ENCODE measurements at places on chromosomes 16 and 17.

DNA sequence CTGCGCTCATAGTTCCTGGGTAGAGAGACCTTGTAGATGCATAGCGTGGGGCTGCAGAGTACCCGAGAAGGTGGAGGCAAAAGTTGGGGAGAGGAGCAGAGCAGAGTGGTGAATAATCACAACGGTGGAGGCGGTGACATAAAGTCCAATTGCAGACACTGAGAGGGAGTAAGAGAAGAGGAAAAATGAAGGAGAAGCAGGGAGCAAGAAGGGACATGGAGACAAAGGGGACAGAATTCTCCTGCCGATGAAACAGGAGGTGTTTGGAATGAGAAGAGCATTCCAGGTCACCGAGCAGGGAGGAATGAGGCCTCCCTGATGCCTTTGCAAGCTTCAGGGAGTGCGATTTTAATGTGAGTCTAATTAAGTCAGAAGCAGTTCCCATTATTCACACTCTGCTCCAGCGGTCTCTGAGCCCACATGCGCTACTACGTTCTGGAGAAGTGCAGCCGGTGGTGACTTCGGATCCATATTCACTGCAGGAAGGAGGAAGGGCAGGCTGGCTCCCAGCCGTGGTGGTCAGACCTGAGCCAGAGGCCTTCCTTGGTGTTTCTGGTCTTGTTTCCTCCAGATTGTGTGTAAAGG, 108.0 kb upstream of the DNAH9 start:
- DNase-seq: no peak

DNA sequence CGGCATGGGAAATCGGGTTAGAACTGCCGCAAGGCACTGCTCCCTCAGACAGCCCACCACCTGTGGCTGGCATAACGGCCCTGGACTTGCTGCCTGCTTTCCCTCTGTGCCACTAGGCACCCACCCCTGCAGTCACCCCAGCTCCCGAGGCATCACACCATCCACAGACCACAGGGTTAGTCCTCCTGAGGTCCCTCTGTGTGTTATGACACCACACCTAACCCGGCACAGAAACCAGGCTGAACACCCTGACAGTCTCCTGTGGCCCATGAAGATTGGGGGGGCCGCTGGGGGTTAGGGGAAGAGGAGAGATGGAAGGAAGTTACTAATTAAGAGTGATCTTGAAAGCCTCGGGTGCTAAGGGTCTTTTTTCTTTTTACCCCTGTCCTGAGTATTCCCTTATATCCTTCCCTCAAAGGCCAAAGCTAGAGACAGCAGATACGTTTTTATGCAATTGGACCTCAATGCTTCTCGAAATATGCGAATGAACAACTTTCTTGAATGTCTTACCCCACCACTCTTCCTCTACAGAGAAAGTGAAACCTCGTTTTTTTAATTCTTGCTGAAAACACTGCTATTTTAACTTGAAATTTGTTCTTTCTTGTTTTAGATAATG, 7.0 kb downstream of the CYTH1 start:
- DNase-seq: no peak

DNA sequence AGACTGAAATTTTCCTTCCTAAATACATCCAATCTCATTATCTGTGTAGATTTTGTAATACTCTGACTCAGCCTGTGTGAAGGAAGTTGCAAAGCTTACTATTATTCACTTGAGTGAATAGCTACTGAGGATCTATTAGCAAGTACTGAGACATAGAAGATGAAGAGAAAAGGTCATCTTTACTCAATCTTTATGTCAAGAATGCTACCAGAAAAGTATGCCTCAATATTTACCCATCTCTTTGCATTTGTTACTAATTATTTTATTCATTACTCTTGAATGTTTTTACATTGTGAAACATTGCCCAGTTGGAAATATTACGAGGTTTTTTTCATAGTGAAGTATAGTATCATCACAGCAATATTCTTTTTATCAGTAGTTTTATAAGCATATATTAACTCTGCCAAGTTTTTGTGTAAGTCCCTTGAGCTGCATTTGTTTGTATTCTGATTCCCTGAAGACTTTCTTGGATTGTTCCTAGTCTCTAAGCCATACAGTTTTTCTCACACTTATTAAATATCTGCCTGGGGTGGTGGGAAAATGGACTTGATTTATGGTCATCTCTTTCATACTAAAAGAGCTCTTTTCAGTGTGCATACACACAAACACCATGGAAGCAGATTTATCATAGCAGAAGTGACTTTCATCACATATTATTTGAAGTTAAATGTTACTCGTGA, 110.4 kb downstream of the MRTFB start:
- no peak for DNase-seq

DNA sequence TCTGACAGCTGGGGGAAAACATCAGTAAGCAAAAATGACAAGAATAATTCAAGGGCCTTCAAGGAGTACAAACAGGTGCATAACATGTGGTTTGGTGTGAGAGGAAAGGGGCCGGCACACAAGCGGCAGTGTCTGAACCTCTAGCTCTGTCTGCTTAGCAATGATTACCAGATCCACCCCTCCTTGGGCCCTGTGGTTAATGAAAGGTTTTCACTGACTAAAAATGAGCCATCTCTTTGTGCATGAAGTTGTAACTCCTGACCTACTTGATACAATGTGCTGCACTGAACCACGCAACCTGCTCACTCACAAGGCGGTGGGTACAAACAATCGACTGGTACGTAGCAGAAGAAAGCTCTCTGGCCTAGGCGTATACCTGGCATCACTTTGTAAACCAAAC, 15.1 kb downstream of the FAM117A start:
- no peak for DNase-seq

GRCh38 chr17:44736551-44737240, 22.1 kb upstream of the ADAM11 start:
- no peak for DNase-seq

DNA sequence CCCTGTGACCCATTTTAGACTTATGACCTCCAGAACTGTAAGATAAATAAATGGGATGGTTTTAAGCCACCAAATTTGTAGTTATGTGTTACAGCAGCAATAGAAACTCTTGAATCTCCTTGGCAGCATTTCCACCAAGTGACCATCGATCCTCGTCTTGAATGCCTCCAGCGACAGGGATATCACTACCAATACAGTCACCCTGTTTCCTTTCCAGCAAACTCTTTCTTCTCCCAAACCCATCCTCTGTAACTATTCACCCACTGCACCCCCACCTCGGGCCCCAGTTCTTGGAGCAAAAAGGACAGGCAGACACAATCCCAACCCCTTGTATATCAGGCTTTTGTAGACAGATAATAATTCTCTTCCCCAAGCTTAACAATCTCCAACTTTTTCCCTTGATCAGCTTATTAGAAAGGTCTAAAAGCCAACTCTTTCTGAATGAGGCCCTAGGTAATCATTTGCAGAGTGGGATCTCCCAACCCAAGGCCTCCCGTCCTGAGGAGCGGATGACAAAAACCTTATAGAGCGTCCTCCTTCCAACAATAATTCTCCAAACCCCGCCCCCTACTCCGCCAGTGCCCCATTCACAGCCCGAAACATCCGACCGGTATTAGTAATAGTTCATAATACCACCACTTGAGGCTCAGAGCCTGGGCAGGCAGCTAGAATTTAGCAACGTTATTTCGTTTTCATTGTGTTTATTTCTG, 14.7 kb upstream of the PLLP start:
- DNase-seq: no peak

DNA sequence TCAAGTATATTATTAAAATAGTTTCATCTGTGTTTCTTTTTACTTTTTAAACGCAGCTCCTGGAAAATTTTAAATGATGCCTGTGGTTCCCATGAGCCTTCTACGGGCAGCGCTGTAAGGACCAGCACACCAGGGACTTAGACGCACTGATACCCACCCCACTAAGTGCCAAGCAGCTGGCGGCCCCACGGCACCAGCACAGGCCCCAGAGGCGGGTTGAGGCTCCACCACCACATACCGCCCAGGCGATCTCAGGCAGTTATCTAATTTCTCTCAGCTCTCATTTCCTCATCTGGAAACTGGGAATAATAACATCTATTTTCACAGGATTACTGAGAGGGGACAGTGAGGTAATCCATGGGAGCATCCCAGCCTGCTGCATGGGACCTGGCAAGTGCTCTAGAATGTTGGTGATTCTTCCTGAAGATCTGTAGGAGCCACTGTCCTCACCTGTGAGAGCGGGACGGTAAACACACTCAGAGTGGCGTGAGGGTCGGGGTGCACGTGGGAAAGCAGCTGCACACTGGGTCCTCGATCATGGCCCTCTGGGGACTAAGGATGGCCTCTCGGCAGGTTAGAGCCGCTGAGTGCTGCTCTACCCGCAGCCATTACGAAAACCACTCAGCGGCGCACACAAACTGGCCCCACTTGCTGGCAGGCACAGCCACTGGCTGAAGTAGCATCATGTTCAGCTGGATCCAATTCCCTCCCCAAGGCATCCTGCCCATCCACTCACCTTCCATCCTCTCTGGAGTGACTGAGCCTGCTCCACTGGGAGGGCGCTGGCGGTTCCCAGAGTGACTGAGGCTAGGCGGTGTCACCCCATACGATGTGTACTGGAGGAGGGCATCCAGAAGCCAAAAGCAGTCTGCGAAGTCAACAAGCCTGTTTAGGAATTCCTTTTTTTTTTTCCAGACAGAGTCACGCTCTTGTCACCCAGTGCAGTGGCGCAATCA, 17.6 kb upstream of the SLC38A8 start:
- DNase-seq: no peak

- DNase-seq: no peak
These were observed 389.2 kb upstream of the HSBP1 start for GRCh38 chr16:83418565-83418964.

DNA sequence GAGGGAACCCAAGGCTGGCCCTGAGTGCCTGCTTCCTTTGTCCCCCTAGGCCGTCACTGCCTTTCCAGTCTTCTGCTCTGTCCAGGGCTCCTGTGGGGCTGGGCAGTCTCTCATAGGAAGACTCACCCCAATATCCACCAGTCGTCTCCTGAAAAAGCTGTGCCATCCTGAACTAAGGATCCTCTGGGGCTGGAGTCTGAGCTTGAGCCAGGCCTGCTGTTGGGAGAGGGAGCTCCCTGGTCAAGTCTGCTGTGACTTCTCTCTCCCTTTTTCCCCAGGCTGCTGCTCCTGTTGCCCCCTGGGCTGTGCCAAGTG, 963 bp downstream of the MT1H start:
- no peak for DNase-seq

GRCh38 chr17:67137860-67138259, 93.5 kb downstream of the CACNG1 start:
- DNase-seq: no peak

- no peak for DNase-seq
These were observed 9.4 kb downstream of the ALOX15B start for GRCh38 chr17:8048236-8048635.

DNA sequence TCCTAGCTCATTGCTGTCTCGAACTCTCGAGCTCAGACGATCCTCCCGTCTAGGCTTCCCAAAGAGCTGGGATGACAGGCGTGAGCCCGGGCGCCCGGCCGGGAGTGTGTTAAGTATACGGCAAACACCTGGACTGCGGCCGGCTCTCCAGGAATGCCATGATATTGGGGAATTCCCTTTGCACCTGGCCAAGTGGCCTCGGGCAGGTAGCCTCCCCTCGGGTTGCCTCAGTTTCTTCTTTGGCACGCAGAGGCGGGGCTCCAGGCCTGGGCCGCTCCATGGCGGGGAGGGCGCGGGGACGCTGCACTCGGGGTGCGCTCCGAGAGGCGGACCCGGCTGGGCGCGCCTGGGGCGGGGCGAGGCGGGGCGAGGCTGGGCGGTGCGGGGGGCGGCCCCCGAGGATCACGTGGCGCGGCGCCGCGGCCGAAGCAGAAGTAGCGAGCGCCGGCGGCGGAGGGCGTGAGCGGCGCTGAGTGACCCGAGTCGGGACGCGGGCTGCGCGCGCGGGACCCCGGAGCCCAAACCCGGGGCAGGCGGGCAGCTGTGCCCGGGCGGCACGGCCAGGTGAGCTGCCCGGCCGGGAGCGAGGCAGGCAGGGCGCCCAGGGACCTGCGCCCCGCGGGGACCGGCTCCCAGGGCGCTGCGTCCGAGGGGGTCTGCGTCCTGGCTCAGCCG, at the start of gene PLCG2:
Gene PLCG2, plus strand, starts transcription at position 431 of the 675 bp plus-strand sequence. CDS start 6,699 bp downstream, outside the sequence.
- peak; percentile 80 for DNase-seq
